ENCODE measurements at places on chromosomes 5 and 9.

DNA sequence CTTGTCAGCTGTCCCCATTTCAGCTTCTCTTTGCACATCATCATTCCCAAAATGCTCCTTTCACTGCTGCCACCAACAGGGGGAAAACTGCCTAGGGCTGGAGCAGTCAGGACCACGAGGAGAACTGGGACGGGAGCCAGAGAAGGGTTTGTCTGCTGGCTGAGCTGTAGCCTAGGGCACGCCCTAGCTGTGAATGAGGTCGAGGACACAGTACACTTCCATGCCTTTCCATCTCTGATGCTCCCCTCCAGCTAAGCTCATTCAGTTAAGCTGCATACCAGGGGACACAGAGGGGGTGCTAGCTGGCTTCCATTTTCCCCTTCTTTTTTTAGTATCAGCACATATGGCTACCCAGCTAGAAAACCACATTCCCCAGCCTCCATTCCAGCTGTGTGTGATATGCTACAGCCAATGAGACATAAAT lies 64.7 kb downstream of the STK10 start:
- peak; percentile 92 for DNase-seq

DNA sequence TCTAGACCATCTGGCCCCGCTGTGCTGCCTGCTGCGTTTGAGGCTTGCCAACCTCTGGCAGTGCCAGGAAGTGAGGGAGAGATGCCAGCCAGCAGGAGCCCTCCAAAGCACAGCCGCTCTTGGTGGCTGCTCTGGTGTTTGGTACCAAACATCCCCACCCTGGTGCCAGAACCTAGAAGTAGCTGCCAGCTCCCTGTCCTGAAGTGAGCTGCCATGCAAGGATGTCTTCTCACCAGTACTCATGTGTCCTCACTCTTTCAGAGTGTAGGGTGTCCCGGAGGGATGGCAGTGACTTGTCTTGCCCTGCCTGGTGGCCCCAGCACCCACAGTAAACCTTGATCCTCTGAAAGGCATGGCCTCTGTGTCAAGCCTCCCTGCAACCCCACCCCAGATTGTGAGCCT lies 43.4 kb downstream of the AMBP start:
- peak; percentile 48 for DNase-seq

GRCh38 chr5:2201011-2201410 lies 318.3 kb upstream of the IRX4 start:
- DNase-seq: no peak

DNA sequence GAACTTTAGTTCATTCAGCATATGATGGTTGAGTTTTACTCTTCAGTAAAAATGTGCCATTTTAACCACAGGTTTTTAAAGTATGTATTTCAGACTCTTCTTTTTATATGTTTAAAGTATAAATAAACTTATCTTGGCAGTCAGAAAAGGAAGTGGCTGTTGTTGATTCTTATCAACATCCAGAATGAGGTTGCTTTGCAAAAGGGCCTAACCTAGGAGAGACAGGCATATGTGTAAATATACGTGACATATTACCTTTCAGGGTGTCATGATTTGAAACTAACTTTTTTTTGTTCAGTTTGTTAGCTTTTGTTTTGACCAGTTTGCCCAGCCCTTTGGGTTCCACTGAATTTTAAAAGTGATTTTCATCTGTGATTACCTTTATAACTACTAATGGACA lies 7.4 kb downstream of the SMARCA2 start:
- DNase-seq: no peak
